ENCODE measurements at places on chromosomes 1 and 21.

- peak; percentile 28 for DNase-seq
Measured at GRCh38 chr1:46248122-46248920, 758 bp downstream of the RAD54L start.

DNA sequence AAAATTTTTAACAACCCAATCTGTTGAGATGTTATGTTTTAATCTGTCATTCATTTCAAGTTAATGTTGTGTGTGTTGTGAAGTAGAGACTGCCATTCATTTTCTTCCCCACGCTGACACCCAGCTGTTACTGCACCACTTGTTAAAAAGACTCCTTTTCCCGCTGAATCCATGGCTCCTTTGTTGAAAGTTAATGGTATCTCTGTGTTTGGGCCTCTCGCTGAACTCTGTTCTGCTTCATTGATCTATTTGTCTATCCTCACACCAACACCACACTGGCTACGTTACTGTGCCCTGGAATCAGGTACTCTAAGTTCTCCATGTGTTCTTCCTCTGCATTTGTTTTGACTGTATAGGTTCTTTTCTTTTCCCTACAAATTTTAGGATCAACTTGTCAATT lies 58.2 kb downstream of the PDE9A start:
- DNase-seq = no peak

- no peak for DNase-seq
Measured at GRCh38 chr1:88221411-88221810, 462.7 kb upstream of the PKN2 start.

- DNase-seq = no peak
Measured at GRCh38 chr1:103197216-103197615, 88.9 kb upstream of the COL11A1 start.

- no peak for DNase-seq
Measured at GRCh38 chr1:230713915-230714764, at the start of gene AGT. AGT (minus strand) TSS chr1:230714122; CDS start chr1:230710823, 3,299 bp downstream.

DNA sequence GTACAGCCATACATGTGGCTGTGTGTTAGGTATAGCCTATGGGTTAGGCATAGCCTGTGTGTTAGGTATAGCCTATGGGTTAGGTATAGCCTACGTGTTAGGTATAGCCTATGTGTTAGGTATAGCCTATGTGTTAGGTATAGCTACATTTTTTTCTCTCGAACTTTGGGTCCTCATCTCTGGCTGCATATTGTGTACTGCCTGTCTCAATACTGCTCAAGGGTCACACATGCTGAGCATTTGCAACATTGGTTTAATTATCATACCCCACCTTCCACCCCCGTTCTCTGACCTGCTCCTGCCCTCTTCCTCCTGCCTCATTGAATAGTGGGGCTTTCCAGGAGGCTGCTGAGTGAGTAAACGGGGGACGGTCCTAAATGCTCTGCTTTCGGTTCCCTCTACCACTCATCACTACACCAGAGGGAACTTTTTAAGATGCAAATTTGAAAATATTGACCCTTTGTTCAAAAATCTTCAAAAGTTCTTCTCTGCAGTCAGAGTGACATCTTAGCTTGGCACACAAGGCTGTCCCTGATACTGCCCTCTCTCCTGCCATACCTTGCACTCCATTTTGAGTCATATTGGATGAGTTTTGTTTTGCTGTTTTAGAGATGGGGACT lies 17.8 kb downstream of the OR2B11 start:
- DNase-seq = peak; percentile 96

GRCh38 chr1:212402666-212403321 lies 11.9 kb downstream of the PACC1 start:
- peak; percentile 58 for DNase-seq

- no peak for DNase-seq
Measured at GRCh38 chr1:54120698-54121481, 31.9 kb downstream of the CDCP2 start.

- DNase-seq = peak; percentile 66
Measured at GRCh38 chr1:6052543-6053205, 7.0 kb downstream of the KCNAB2 start.

DNA sequence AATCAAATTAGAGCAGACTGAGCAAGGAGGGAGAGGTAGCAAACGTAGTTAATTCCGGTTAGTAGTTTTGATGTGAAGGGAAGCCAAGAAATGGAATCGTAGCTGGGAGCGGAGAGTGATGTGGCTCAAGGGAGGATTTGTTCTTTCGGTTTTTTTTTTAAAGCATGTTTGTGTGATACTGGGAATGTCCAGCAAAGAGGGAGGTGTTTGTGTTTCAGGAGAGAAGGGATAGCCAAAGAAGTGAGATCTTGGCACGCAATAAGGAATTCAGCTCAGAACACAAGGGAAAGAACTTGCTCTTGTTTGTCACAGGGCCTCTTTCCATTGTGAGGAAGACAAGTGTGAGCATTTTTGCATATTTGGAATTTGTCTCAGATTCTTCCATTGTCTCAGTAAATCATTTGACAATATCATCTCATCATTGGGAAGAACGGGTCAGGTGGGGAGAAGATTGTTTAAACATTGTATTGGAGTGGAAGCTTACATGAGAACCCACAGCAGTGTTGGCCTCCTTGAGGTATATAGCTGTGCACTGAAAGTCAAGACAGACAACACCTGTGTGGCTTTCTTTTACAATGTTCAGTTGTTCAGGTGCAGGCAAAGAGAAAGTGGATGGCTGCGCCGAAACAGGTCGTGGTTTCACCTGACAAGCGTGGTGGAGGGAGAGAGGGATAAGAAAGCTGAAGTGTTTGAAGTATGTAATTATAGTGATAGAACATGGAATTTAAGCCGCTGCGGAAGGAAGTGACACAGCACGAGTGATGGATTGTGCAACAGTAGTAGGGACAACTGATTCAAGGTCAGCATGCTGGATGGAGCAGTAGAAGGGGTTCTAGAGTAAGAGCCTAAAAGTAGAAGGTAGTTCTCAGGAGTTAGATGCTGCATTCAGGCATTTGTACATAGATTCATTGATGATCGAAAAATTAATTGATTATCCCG lies 25.4 kb downstream of the FMN2 start:
- DNase-seq = no peak

GRCh38 chr1:178572604-178573003 lies 59.7 kb downstream of the TEX35 start:
- no peak for DNase-seq

DNA sequence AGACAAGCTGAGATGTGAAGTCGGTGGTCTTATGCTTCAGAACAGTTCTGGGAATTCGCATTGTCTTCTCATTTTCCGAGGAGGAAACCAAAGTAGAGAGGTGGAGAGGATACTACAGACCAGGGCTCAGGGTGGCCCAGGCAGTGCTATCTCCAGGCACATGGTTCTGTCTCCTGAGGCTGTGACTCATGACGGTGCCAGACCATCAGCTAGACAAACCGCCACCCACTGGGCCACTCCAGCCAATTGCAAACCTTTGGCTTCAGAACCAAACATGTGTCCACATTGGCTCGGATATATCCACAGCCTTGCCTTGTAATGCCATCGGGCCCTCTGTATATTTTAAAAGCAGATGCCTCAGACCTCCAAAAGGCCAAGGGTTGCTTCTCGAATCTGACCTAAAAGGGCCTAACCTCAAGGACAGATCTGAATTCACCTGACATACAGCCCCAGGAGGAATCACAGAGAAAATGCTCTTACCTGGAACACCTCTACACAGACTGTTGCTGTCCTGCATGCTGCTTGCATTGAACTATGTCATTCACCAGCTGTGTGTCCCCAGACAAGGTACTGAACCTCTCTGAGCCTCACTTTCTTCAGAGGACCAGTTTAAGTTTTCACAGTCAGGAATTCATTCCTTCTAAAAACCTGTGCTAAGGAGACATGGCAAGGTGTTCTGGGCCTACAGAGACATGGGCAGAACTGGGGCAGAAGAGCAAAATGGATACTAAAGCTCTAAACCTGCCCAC lies 224.9 kb upstream of the JUN start:
- DNase-seq = peak; percentile 53

GRCh38 chr1:7733276-7733675 lies 37.8 kb upstream of the VAMP3 start:
- no peak for DNase-seq

GRCh38 chr1:2590233-2591141 lies 3.9 kb downstream of the PRXL2B start:
- no peak for DNase-seq

- peak; percentile 76 for DNase-seq
Measured at GRCh38 chr1:22652881-22653316, at the start of gene C1QB. C1QB (plus strand) TSS chr1:22653236; CDS start chr1:22659463, 6,227 bp downstream.

GRCh38 chr1:58809325-58810010 lies 25.6 kb upstream of the JUN start:
- DNase-seq = peak; percentile 80

- DNase-seq = no peak
Measured at GRCh38 chr1:2588661-2589430, 2.3 kb downstream of the PRXL2B start.

- DNase-seq = no peak
Measured at GRCh38 chr1:64574301-64574700, 104.4 kb downstream of the CACHD1 start.

- no peak for DNase-seq
Measured at GRCh38 chr1:182337736-182338571, 53.6 kb downstream of the GLUL start.

DNA sequence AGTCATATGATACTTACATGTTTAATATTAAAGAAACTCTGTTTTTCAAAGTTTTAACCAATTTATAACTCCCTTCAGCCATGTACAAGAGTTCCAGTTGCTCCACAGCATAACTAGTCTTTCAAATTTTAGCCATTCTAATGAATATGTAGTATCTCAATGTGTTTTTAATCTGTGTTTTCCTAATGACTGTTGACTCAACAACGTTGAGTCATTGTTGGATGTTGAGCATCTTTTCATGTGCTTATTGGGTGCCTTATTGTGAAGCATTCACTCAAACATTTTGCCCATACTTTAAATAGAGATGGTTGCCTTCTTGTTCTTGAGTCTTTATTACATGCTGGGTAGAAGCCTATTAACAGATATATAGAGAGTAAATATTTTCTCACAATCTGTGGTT lies 240.2 kb upstream of the LYPLAL1 start:
- no peak for DNase-seq

DNA sequence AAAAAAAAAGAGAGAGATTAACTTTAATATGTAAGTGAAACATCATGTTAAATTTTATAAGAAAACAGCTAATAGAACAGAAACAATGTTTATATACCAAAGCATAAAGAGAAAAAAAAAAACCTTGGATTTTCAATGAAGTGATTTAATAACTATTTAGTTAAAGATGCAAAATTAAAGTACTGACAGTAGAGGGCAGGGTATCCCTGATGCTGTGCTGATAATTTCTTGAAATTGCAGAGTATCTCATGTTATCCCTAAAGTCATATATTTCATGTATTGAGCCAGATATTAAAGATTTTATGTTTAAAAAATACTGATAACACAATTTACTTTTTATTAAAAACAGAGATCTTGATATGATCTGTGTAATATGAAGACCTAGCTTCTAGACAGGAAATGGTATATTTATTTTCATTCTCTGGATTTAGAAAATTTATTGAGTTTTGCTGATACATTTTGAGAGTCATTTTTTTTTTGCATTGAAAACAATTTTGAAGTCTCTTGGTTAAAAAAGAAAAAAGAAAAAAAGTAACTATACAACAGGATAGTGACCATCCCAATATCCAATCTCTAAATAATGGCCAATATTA lies 273.2 kb downstream of the USP25 start:
- no peak for DNase-seq

DNA sequence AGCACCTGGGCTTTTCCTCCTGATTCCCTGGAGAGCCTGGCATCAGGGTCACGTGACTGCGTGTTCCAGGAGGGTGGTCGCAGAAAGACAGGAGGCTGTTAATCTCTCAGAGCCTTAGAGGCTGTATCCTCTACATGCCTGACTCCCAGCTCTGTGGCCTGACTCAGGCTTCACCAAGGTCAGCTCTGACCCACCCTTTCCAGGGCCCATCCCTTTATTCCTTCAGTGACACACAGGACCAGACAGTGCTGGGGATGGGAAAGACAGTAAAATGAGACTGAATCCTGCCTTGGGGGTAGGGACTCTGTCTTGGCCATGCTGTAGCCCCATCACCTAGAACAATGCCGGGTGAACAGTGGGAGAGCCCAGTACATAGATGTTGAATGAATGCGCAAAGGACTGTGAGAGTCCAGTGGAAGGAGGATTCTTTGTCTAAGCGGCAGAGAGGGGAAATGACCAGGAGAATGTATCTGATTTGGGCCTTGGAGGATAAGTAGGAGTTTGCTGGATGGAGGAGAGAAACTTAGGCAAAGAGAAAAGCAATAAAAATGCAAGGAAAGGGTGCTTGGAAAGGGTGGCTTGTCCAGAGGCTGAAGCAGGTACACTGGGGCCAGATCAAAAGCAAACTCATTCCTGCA lies 33.0 kb downstream of the EPHX1 start:
- DNase-seq = no peak

DNA sequence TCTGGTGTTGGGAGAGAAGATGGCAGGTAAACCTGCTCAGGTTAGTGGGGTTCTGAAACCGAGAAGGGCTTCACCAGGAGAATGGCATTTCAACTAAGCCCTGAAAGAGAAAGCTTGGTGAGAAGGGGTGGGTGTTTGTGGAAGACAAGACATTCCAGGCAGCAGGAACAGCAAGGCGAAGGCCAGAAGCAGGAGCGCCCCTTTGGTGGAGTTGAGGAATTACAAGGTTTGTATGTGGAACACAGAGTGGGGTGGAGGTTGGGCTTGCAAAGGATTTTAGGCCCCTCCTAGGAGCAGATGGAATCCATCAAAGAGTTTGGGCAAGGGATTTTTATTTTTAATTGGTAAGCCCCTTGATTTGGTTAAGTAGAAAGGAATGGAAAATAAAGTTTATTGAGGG lies 24.8 kb upstream of the ELOA start:
- peak; percentile 39 for DNase-seq

GRCh38 chr1:42419126-42419821 lies 36.5 kb downstream of the ZMYND12 start:
- no peak for DNase-seq

DNA sequence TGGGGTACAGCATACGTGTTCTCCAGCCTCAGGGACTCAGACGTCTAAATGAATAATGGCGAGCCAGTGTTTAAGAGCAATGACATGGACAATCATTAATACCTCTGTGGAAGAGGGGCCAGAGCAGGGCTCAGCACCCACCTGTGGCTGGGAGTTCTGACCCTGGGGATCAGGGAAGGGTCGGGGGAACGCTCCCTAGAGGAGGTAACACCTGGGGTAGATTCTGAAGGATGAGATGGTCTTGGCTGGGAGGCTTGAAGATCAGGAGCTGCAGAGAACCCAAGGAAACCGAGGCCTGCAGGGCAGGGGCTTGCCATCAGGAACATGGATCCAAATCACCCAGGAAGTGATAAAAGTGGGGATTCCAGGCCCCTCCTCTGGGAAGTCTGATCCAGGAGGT lies 138.2 kb upstream of the RUNX3 start:
- DNase-seq = no peak

- DNase-seq = no peak
Measured at GRCh38 chr1:112386731-112387346, 9.2 kb upstream of the CTTNBP2NL start.

DNA sequence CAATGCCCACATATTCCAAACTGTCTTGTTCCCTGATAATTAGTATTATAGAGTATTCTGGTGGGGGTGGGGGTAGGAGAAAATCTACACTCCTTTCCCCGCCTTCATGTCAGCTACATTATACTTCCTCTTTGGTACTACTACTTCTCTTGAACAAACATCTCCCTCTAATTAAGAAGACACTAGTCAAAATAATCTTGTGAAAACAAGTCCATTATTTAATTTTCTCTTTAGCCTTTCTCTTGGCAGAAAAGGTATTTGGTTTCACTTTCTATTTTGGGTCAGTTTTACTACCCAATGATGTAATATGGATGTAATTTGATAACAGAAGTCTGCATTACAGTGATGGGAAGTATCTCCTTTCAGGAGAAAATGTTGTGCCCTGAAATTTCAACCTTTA lies 22.5 kb downstream of the NTMT2 start:
- DNase-seq = no peak

- no peak for DNase-seq
Measured at GRCh38 chr1:5920201-5920600, 72.0 kb downstream of the NPHP4 start.

All from suppressor macrophage treated with lipopolysaccharide for 1 hour (primary cell).